Activated CD4-positive, alpha-beta T cell treated with anti-CD3 and anti-CD28 coated beads for 1 hour (primary cell): ENCODE measurements at places on chromosomes 13 and 19.

DNA sequence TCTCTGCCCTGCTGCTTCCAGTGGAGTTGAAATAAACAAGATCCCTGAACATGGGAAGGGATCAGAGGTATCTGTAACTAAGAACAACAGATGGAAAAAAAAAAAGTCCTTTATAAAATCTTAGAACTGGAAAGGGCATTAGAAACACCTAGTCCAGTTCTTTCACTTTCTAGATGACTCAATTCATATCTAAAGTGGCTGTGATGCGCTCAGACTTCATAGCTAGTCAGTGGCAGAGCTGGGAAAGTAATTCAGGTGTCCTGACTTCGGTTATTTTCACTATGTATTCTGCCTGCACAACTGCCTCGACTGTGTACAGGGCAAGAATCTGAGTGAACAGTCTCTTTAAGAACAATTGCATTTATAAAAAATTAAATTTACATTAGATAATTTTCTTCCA is 151.8 kb upstream of the TMTC4 start:
- no peak for DNase-seq

DNA sequence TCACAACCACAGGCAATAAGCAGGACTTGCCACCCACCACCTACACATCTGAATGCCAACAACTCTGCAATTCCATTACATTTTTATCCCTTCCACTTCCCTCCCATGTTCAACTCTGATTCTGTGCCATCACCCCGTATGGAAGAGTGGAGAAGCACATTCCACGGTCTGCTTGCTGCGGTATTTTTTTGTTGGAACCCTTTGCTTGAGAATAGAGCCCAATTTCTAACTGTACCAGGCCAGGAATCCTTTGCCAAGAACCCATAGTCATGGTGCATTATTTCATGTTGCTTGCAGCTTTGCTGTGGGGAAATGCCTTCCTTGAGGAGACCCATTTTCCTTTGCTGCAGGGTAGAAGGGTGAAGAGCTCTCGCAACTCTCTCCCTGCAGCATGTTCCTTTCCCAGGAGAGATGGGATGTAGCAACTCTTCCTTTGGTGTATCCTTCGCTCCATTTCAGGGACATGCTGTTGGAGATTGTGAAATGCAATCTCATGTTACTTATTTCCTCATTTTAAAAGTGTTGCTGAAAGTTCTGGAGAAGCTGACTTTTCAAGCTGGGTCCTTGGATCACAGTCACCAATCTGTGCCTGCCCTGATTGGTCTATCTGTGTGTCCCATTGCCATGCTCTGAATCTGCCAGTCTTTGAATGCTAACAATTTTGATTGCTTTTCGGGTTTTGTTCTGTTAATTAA is 69.8 kb upstream of the STARD13 start:
- DNase-seq: no peak

- DNase-seq: no peak
Observed at GRCh38 chr19:31992750-31993149, 352.7 kb upstream of the ZNF507 start.

DNA sequence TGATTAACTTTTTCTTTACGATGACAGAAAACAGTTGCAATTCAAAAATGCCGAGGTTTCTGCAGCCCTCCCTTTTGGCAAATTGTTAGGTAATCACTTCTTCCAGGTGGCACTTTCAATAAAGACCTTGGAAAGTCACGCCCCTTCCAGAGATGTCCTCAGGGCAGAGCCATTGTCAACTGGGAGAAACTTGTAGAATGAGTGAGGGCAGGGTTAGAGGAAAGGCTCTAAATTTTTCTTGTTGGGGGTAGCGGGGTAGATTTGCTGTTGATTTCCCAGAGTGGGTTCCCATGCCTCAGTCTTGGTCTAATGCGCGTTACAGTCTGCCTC is 421.1 kb downstream of the FGF9 start:
- no peak for DNase-seq

DNA sequence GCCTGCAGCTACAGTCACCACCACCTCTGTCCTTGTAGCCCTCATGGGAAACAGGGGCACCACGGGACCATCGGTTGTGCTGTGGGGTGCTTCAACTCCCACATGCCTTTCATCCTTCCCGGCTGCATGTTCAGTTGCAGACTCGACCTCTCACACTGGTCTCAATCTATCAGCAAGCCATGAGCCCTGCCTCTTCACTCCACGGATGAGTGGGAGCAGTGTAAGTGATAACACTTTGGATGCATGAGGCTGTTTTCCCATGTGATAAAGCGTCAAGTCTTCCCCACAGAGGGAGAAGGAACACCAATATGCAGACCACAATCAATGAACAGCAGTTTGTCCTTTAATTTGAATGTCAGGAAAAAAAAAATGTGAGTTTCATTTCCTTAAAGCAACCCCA is 12.2 kb downstream of the SERP2 start:
- no peak for DNase-seq

DNA sequence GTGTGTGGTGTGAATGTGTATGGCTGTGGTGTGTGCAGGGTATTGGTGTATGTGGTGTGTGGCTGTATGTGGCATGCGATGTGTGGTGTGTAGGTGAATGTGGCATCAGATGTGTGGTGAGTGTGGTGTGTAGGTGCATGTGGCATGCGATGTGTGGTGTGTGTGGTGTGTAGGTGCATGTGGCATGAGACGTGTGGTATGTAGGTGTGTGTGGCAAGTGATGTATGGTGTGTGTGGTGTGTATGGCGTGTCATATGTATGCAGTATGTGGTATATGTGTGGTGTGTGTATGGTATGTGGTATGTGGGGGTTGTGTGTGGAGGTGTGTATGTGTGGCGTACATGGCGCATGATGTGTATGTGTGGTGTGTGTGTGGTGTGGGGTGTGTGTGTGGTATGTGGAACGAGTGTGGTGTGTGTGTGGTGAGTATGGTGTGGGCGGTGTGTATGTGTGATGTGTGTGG is 63.4 kb downstream of the PEPD start:
- DNase-seq: no peak

- DNase-seq: peak; percentile 15
Observed at GRCh38 chr13:102402290-102402689, 442 bp upstream of the FGF14 start.

GRCh38 chr19:56141417-56141993 is 418 bp downstream of the ZNF444 start:
- no peak for DNase-seq

- no peak for DNase-seq
Observed at GRCh38 chr19:8255426-8256125, 46.4 kb downstream of the CERS4 start.

DNA sequence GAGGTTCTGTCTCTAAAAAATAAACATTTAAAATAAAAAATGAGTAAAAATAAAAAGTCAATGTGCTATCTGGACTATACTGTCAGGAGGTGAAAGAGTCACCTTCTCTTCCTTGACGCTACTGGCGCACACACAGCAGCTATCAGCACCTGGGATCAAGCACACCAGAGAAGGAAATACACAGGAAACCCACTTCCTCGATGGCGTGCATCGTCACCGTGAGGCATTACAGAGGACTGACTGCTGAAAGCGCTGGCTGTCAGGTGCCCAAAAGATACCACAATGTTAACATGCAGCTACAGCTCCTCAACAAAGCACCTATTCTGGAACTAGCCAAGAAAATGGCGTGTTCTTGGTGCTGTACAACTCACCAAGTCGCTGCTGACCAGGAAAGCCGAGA is 6.1 kb downstream of the SLC35E1 start:
- peak; percentile 70 for DNase-seq

- DNase-seq: no peak
Observed at GRCh38 chr13:21948769-21949474, 278.0 kb downstream of the FGF9 start.

GRCh38 chr13:110799246-110800236 is 86.0 kb downstream of the ING1 start:
- DNase-seq: no peak
